ENCODE measurements at places on chromosomes 6 and 20.
A peak's percentile ranks its signal among the peaks of the same experiment; 100 is the strongest.

- DNase-seq: peak; percentile 56
These were observed 80.5 kb upstream of the IFNGR1 start for GRCh38 chr6:137299681-137300080.

- DNase-seq: no peak
These were observed 6.8 kb downstream of the FOXF2 start for GRCh38 chr6:1395941-1396908.

DNA sequence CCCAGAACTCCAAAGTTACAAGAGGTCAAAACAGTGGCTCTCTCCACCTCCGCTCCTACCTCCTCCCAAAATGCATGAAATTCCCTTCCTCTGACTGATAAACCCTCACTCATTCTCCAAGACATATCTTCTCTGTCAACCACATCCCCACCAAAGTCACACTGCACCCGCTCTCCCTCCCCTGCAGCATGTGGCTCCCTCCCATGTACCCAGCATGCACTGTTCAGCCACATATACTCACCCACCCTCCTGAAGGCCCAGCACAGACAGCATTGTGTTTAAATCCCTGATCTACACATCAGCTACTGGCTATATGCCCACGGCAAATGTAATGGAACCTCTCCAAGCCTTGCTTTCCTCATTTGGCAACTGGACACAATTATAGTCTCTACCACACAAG lies 5.5 kb upstream of the POU5F1 start:
- DNase-seq: no peak

DNA sequence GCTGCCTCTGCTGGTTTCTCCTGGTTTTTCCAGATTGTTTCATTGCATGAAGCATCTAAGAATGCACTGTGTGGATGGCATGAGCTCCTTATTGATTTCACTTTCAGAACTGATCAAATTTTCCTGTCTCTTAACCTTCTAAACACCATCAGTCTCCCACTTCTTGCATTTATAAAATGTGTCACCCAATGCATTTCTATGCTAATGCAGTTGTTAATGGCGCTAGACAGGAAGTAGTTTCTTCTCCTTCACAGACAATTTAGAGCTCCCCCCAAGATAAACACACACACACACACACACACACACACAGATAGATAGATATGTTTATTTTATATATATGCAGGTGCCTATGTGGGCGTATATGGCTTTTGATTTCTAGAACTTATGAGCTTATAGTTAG lies 45.6 kb upstream of the FOXA2 start:
- no peak for DNase-seq

DNA sequence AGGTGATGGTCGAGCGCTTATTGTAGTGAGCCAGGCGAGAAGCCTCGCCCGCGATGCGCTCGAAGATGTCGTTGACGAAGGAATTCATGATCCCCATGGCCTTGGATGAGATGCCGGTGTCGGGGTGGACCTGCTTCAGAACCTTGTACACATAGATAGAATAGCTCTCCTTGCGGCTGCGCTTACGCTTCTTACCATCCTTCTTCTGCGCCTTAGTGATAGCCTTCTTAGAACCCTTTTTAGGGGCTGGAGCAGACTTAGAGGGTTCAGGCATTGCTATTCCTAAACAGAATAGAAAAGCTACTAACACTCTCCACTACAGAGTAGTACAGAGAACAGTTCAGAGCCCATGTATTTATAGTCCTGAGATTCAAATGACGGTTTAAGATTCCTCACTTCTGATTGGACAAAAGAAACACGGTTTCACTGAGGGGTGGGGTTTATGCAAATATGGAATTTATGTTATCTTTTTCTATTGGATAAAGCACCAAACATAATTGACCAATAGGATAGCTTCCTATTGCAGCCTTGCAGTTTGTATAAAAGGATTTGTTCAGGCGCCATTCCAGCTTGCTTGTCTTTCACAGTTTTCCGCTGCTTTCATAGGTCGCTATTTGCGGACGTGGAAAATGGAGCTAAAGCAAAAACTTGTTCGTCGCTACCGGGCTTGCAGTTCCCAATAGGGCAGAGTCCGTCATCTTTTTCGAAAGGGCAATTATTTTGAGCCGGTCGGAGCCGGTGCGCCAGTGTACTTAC lies 43.7 kb upstream of the HFE start:
- peak; percentile 96 for DNase-seq

- peak; percentile 70 for DNase-seq
These were observed 38.9 kb upstream of the CD2AP start for GRCh38 chr6:47438481-47439347.

- no peak for DNase-seq
These were observed 15.9 kb upstream of the TENT5A start for GRCh38 chr6:81768150-81768942.

- peak; percentile 47 for DNase-seq
These were observed 136.3 kb upstream of the PRDM1 start for GRCh38 chr6:105949869-105950268.

DNA sequence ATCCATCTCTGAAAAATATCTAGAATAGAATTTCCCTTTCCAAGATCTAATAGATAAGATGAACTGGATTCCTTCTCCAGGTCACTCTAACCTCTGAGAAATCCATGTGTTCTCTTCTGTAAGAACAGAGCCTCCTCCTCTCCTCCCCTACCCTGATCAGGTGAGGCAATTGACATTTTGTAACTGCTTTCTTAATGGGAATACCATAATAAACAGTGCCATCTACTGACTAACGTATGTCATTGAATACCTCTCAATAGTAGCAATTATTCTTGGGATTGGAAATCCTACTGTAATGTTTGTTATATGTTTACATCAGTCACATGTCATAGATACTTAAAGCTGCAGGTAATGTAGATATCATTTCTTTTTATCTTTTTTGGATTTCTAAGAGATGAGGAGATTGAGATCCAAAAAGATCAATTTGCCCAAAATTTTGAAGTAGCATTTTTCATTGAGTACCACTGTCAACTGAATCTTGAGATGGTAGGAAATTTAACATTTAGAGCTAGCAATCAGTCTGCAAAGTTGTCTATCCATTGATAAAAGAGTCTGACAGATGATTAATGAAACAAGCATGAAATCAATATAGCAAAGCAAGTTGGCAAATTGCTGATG lies 365.8 kb upstream of the HSF2 start:
- peak; percentile 53 for DNase-seq

- DNase-seq: no peak
These were observed 126.1 kb downstream of the OR2B2 start for GRCh38 chr6:27786048-27786447.

DNA sequence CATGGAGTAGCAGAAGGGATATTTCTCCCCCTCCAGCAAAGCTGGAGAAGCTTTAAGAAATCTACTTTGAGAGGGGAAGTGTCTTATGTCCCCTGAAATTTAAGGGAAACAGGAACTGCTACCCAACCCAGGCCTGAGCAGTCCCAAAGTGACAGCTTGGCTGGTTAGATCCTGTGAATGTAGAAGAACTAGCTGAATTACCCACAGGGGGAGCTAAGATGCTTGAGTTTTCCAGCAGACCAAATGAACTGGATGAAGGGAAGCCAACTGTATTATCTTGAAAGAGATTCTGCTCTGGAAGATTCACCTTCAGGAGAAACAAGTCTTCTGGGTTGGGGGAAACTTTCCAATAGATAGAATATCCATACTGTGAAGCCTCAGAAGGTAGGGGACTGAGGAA lies 303.3 kb upstream of the MMS22L start:
- DNase-seq: no peak

DNA sequence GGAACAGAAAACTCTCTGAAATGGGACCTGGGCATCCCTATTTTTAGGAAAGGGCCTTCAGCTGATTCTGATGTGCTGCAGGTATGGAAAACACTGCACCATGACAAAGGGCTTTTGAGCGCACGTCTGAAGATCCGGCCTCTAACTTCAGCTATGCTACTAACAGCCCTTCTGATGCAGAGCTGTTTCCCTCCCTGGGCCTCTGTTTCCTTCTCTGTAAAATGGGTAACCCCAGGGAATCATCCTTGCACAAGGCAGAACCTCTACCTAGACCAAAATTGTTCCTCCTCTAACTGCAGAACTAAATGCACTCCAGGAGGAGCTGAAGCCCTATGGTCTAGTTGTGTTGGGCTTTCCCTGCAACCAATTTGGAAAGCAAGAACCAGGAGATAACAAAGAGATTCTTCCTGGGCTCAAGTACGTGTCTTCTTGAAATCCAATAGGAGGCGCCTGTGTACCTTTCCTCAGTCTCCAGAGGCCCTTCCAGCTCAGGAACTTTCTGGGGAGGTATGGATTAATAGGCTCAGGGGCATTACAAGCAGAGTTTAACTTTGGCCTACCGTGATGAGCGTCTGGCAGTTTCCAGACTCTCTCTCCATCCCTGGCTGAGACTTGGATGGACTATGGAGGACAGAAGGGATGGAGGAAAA lies 5.9 kb downstream of the GPX5 start:
- no peak for DNase-seq

GRCh38 chr20:25059866-25060465 lies 2.0 kb upstream of the ACSS1 start:
- DNase-seq: no peak

DNA sequence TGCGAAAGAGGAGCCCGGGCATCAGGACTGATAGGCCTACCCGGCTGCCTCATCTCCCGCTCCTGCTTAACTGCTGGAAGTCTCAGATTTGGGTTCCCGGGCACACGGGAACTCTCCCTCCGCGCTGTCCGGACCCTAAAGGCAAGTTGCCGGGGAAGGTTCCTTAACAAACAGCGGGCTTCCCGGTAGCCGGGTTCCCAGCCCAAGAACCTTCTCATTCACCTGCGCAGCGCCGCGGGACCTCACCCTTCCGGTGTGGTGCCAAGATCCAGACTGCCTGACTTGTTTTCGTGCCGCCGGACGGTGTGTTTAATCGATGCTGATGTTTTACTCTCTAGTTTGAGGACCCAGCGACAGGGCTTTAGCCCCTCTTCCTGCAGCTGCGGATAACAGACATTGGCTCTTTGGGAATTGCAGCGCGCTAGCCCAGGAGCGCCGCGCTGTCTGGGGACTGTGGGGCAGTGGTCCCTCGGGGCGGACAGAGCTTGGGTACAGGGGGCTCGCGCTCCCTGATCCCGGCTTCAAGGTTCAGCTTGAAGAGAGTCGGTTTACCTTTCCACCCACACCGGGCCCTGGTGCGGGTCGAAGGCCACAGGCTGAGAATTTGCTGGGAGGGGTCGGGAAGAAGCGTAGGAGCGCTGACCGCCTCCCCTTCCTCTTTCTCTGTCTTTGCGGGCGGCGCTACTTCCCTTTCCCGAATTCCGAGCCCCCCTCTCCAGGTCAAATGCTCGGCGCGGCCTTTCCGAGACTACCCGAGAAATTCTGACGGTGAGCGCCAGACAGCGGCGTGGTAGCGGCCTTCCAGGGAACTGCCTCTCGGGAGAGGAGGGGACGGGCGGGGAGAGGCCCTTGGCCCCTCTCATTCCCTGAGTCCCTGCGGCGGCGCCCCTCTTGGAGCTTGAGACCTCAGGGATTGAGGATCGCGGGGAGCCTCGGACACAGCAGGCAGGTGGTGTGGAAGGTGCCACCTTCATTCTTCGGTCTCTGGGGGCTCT lies 17.2 kb downstream of the ABT1 start:
- DNase-seq: no peak

GRCh38 chr6:14488180-14488579 lies 370.6 kb downstream of the CD83 start:
- no peak for DNase-seq

DNA sequence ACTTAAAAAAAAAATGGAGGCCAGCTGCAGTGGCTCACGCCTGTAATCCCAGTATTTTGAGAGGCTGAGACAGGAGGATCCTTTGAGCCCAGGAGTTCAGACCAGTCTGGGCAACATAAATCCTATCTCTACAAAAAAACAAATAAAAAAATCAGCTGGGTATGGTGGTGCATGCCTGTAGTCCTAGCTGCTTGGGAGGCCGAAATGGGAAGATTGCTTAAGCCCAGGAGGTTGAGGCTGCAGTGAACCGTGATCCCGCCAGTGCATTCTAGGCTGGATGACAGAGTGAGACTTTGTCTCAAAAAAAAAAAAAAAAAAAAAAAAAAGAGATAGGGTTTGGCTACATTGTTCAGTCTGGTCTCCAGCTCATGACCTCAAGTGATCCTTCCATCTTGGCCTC lies 29.7 kb downstream of the MYO6 start:
- DNase-seq: no peak

GRCh38 chr6:27078734-27079357 lies 168.7 kb upstream of the PRSS16 start:
- DNase-seq: peak; percentile 37

- DNase-seq: no peak
These were observed 167.8 kb downstream of the PHF3 start for GRCh38 chr6:63803371-63803770.

DNA sequence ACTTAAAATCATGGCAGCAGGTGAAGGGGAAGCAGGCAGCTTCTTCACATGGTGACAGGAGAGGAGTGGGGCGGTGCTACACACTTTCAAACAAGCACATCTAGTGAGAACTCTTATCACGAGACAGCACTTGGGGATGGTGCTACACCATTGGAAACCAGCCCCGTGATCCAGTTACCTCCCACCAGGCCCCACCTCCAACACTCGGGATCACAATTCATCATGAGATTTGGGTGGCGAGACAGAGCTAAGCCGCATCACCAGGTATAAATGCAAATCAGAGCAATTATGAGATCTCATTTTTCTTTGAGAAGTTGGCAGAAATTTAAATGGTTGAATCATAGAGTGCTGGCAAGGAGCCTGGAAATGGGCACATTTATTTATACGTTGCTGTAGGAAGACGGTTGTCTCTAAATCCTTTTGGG lies 31.4 kb downstream of the IGF2R start:
- DNase-seq: no peak

DNA sequence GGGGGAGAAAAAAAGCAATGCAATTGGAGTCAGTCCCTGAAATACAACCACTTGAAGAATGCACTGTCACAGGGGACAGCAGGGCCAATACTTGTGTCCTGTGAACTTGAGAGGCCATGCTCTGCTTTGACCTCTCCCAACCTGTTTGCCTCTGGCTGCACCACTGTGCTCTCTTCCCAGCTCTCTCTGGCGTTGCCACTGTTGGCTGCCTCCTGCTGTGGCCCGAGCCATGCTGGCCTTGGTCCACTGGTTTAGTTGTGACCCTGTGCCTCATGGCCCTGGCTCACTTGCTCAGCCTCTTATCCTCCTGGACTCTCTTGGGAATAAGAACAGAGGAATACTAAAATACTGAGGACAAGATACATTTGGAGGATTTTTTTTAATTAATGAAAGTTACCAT lies 14.5 kb upstream of the FBXO30 start:
- DNase-seq: no peak

DNA sequence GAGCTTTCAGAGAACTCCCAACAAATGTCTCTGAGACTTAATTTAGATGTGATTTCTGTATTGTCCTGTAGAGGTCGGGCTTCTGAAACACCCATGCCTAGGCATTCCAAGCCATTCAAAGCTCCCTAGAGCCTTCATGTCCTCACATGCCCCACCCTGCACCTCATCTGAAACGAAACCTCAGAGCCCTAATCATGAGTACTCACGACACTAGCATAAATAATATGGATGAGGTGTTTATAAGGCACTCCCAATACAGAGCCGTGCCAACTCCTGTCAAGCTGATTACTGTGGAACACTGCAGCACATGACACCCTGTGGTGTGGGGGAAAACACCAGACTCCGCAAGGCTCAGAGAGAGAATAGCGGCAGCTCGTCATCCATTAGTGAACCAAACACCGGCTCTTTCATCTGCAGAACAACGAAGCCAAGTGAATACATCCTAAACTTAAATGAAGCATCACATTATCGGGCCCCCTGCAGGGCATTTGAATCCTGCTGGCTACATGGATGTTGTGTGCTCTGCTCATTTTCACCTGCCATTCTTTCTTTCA lies 83.8 kb downstream of the FNDC1 start:
- DNase-seq: peak; percentile 24
